Stimulated activated CD4-positive, alpha-beta T cell treated with anti-CD3 and anti-CD28 coated beads, Interleukin-1b, Interleukin-23, amount 100 ng/mL, for 1 hour (primary cell): ENCODE measurements at places on chromosomes 3 and 15.

- DNase-seq: no peak
These were observed 70.7 kb downstream of the TRPC1 start for GRCh38 chr3:142794508-142794907.

- no peak for DNase-seq
These were observed 11.3 kb downstream of the EHD4 start for GRCh38 chr15:41961001-41961518.

GRCh38 chr3:78736863-78737262, 1030.9 kb downstream of the ROBO1 start:
- no peak for DNase-seq

GRCh38 chr15:60656041-60656440, 177.1 kb upstream of the ICE2 start:
- DNase-seq: no peak

DNA sequence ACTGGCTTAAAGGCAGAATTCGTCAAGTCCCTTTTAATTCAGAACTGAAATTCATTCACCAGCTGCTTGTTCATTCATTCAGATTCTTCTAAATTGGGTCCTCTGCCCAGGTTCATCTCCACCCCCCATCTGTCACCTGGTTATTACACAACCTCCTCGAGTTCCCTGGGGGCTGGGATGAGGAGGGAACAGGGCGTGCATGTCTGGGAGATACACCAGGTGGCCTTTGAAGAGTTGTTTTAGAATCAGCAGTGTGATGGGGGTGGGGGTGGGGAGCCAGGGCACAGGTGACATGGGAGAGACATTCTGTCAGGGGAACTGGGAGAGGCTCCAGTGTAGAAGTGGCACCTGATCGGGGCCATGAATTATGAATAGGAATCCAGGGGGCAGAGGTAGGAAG, 8.2 kb downstream of the SNX33 start:
- DNase-seq: no peak

- DNase-seq: no peak
These were observed 322.9 kb downstream of the RORA start for GRCh38 chr15:60906146-60906674.

GRCh38 chr15:65423976-65424679, 1.4 kb upstream of the IGDCC4 start:
- no peak for DNase-seq

DNA sequence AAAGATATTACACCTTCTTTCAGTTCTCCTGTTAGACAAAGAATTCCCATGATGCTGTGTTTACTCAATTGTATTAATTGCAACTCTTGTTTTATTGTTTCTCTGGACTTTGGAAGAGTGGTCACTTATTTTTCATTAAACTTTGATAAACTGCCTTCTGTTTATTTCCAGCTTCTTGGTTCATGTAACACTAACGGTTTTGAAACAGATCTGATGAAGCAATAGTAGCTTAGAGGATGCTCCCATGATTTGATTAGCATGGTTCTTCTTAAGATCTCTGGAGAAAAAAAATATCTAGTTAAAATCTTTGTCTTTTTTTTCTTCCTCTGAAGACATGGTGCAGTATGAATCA, 90.1 kb downstream of the FNDC3B start:
- no peak for DNase-seq

GRCh38 chr15:70324001-70324974, 226.6 kb upstream of the TLE3 start:
- no peak for DNase-seq

GRCh38 chr3:195403244-195403643, 39.6 kb downstream of the ACAP2 start:
- no peak for DNase-seq

DNA sequence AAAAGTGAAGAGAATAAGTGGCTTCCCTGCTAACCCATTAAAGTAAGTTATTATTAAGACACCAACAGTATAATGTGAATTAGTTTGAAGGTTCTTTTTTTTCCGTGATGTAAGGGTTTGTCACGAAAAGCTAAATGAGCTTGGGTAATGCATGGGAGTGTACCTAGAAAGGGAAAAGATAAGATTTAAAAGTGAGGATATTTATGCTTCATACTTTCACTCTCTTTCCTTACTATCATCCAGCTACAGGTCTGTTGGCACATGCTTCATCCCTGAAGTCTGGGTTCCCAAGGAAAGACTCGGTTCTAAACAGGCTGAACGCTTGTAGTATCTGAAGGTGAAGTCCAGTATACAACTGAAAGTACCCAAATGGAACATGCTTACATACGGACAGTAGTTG, 26.9 kb upstream of the RIOX2 start:
- DNase-seq: no peak

DNA sequence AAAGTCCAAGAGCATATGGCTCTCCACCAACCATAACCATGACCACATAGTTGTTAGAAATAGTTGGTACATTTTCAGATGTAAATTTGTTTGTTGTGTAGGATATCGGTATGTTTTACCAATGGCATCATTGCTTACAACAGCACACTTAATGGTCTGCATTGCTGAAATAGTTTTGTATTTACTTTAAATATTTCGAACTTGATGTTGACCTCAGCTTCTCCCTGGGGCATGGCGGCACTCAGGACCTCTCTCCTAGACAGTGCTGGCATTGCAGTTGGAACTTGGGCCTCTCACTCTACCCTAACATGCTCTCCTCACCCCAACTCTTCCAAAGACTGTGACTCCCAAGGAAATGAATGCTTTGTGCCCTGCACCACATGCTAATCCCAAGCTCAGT, 5.0 kb downstream of the SLC22A13 start:
- DNase-seq: no peak

DNA sequence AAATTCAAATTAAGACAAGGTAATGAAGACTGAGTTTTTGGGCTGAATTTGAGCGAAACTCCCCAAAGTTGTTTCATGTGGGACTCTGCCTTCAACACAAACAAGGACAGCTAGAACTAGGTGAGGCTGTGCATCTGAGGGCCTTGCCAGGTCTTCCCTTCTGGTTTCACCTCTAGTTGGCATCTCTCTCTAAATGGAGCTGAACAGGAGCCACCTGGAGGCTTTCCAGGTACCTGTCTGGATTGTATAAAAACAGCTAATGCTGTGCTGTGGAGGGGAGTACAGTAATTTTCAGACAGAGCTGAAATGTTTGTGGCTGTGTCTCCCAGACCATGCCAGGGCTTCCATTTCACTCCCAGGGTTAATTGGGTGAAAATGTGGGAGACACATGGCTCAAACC, 27.1 kb downstream of the TRIM71 start:
- no peak for DNase-seq

DNA sequence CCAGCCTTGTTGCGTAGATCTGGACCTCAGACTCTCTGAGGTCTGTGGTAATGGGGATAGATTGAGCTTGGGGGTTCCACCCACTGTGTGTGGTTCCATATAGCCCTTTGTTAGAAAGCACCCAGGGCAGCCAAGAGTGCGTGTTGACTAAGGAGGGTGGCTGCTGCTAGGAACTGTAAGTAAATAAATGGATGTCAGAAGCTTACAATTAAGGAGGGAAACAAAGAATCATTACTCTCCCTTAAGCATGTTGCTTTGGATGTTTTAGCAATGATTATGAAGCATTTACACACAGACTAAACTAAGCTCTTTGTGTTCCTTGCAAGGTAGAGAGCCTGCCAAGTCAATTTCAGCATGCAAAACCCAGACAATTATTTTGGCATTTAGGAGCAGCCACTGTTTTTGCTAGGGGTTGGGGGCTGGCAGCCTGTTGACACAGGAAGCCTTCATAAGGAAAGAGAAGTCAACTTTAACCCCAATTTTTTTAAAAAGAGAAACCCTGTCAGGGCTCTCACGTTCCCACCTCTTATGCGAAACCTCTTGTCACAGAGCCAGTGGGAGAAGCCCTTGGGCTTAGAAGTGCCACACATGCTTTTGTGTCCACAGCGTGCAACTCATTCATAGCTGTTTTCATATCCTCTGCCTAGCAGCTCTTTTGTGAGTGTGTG, 127.8 kb downstream of the CMSS1 start:
- no peak for DNase-seq

- no peak for DNase-seq
These were observed 30.2 kb downstream of the NCEH1 start for GRCh38 chr3:172680684-172681083.

DNA sequence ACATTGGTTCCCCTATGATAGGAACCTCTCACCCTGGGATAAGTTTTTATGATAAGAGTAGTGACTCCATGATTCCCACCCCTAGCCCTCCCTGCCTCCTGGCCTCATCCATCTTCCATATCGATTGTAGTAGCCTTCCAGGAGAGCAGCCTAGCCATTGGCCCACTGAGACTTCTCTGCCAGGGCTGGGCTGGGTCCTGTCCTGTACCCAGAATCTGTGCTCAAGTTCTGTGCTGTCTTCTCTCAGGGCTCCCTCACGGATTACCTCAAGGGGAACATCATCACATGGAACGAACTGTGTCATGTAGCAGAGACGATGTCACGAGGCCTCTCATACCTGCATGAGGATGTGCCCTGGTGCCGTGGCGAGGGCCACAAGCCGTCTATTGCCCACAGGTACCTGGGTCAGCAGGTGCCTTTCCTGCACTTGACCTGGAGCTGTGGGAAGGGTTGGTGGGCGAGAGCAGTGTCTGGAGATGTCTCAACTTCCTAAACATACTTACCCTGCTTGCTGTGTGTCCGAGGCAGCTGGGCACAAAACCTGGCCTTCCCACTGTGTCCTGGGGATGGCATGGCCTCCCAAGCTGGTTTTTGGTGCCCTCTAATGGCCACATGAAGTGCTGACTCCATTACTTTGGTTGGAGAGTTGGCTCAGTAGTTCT, 16.6 kb upstream of the EXOG start:
- DNase-seq: no peak

DNA sequence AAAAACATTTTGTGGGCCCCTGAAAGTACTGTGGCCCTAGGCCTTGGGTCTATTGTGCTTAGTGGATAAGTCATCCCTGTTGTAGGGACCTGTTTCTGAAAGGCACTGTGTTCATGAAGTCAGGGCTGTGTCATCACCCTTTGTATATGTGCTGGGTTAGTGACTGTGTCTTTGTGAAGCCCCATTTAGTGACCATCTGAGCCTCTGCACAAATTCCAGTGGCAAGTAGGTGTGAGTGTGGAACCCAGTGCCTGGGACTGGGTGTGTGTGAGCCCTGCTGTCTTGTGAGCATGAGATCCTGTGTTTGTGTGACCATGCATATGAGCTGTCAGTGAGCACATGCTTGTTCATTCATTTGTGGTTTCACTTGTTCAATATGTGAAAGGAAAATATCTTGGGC, 1.2 kb upstream of the HYAL1 start:
- no peak for DNase-seq

GRCh38 chr15:62639432-62639831, 403.1 kb upstream of the TPM1 start:
- no peak for DNase-seq

GRCh38 chr15:59017449-59017848, 30.0 kb downstream of the RNF111 start:
- DNase-seq: no peak

- DNase-seq: no peak
These were observed 2.2 kb downstream of the HEMK1 start for GRCh38 chr3:50571486-50571885.

GRCh38 chr3:37668818-37669610, 192.7 kb upstream of the CTDSPL start:
- DNase-seq: no peak

- no peak for DNase-seq
These were observed 38.4 kb downstream of the ITPR1 start for GRCh38 chr3:4531478-4532025.

DNA sequence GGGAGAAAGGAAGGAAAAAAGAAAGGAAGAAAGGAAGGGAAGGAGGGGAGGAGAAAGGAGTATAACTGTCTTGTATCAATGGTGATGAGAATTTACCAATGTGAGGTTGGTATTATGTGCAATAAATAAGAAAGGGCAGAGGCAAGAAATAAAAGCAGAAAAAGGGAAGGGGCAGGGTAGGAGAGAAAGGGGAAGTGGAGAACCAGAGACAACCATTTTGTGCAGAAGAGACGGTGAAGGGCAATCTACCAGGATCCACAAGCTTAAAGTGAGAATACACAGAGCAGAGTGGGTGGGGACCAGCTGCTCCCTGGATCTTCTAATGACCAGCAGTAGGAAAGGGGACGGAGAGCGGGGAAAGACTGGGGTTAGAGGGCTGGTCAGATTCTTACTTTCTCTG, 106.9 kb upstream of the SLCO2A1 start:
- no peak for DNase-seq

DNA sequence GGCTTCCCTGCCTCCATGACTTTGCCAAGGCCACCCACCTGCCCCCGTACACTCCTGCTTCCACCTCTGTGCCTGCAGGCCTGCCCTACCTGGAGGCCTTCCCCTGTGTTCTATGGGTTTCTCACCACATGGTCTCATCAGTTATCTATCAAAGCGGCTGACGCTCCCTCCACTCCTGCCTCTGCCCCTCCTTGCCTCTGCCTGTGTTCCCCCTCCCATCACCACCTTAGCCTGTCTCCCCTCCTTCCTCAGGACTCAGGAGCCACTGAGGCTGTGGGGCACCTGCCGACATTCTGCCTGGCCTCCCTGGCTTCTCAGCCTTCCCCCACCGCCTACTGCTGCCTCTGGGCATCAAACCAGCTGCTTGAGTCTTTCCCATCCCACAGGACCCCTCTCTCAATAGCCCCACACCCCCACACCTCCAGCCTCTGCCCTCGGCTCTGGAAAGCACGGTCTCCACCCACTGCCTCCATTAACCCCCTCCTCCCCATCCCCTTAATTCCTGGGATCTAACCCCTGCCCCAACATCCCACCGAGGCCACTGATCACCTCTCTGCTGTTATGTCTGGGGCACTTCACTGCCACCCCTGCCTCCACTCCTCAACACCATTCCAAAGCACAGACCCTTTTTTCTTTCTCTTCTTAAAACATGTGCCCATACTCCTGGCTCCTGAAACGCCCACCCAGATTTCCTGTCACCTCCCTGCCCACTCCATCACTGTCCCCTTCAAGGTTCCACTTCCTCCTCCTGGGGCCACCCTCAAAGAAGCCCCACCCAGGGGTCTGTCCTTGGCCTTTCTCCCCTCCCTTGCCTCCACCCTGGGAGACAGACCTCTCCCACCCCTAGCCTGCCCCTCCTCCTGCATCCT, 24.4 kb upstream of the CYP11A1 start:
- no peak for DNase-seq

DNA sequence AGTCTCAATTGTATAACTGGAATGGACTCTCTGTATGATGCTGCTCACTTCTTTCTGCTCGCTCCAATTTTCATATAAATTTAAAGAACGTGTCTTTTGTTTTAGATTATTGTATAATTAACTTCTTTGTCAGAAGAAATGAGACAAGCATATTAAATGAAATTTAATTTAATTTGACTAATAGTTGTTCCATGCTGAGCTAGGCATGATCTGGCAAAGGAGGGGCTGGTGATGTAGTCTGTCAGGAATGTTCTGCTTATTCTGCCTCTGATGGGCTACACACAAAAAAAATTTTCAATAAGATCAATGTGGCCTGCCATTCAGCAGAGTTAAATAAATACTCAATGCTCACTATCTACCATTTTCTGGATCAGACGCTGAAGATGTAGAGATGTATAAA, 208.4 kb upstream of the CD96 start:
- no peak for DNase-seq

DNA sequence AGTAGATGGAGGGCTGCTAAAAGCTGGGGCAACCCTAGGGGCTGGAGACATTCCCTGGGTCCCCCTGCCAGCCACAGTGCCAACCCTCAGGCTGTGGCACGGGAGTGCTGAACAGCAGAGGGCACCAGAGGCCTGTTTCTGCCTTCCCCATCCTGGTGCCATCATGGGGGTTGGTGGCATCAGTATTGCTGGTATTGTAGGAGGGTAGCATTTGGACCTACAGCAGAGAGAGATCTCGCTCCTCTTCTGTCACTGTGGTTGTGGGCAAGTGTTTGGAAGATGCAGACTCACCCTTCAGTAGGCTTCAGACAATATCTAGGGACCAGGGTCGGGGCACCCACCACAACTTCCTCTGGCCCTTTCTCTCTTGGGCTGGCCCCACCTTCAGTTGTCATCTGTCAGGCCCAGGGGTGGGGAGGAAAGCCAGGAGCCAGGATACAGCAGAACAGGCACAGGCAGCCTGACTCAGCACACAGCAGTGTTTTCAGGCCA, 123.5 kb downstream of the RPLP1 start:
- peak; percentile 34 for DNase-seq
